DMS153 (cell line): ENCODE measurements at places on chromosomes 12 and 14.

DNA sequence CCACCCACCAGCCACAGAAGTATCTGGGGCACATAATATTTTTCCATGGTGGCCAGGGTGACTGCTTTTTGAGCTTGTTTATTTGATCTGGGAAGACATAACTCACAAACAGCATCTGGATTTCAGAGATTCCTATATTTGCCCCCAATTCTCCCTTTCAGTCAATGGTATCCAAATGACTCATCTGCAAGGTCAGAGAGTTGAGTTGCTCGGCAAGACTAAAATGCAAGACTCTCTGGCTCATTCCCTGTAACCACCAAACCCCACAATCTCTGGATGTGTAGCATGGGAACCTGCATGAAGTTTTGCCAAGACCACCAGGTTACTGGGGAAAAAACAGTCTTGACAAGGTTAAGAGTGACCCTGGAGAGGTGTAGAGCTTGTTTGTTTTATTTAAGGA is 174.9 kb upstream of the FAR2 start:
- no peak for DNase-seq

GRCh38 chr14:89140326-89140725 is 276.7 kb downstream of the FOXN3 start:
- DNase-seq, result no peak

DNA sequence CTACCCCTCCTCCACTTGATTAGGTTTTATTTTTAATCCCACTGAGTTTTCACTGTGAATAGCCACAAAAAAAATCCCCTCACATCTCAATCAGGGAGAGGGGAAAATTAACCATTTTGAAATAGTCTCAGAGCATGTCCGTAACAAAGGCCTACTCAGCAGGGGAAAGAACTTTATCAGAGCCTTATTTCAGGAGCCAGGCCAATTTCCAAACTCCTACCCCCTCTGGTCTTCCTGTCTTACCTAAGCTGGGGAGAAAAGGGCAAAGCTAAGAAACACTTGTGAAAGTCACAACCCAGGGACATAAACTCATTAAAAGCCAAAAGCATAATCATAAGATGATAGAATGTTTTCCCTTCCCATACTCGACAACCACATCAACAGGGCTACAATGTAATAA is 260.3 kb upstream of the DIO3 start:
- DNase-seq, result no peak

GRCh38 chr12:108316176-108317086 is 22.7 kb downstream of the CMKLR1 start:
- DNase-seq, result no peak

DNA sequence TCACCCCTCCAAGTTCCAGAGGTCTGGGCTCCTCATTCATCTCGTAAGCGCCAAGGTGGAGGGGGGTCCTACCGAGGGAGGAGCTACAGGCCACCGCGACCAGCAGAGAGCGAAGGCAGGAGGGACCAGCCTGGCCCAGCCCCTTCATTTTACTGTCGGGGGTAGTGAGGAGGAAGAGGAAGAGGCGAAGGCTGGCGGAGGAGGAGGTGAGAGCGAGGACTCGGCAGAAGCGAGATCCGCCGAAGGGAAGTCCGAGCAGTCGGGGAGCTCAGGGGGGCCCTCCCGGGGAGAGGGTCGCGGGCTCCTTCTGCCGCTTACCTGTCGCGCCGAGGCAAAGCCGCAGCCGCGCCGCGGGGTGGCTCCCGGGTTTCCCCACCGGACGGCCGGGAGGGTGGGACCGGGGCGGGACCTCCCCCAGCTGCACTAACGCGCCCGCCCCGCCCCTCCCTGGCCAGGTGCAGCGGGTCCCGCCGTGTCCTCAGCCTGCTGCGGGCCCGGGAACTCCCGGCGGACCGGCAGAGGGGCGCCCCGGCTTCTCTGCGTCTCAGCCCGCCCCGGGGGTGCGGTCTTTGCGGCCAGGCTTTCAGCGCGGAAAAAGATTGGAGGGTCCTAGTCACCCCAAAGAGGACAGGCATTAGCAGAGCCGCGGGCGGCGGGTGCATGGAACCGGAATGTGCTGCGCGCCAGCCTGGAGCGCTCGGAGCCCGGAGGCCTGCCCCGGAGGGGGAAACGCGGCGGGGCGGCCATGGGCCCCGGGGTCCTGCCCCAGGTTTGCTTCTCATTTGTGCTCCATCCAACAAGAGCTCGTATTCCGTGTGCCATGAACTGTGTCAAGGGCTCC is at the start of gene GALNT6:
Gene GALNT6, minus strand, starts transcription at position 124 of the 841 bp plus-strand sequence. CDS start 11,625 bp downstream, outside the sequence.
- DNase-seq, result no peak

DNA sequence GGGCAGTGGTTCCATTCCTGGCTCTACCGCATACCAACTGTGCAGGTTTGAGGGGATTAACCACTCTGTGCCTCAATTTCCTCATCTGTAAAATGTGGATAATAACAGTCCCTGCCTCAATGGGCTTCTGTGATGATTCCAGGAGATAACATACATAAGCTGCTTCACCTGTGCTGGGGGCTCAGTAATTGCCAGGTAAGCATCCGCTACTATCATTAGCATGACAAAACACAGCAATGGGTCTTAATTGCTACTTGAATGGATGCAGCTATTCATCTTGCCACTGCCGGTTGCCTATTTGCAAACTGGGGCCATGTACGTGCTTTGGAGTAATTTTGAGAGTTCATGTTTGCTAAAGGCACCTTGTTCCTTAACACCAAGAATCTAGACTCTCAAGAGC is 132.6 kb downstream of the TMEM132D start:
- DNase-seq, result no peak

DNA sequence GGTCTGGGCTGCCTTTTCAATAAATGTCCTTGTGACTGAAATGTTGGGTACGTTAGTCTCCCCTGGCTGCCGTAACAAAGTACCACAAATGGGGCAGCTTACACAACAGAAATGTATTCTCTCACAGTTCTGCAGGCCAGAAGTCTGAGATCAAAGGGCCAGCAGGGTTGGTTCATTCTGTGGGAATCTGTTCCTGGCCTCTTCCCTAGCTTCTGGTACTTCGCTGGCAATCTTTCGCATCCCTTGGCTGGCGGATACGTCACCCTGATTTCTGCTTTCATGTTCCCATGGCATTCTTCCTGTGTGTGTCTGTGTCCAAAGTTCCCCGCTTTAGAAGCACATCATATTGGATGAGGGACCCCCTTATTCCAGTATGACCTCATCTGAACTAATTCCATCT is 95.8 kb upstream of the NCOR2 start:
- DNase-seq, result no peak

DNA sequence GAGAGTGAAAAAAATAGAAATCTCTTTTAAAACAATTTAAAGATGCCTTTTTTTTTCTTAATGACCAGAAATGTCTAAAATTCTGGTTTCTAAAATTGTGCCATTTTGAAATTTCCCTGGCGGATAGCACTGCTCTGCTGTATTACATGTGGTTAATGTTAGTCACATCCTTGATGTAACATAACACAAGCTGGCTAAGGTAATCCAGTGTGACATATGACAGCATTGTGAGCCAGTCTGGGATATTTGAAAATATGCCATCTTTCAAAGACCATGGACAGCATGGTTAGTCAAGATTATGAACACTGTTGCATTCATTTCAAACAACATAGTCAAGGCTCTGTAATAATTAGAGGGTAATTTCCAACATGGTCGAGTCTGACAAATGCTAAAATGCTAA is 133.2 kb downstream of the ALX1 start:
- DNase-seq, result no peak

DNA sequence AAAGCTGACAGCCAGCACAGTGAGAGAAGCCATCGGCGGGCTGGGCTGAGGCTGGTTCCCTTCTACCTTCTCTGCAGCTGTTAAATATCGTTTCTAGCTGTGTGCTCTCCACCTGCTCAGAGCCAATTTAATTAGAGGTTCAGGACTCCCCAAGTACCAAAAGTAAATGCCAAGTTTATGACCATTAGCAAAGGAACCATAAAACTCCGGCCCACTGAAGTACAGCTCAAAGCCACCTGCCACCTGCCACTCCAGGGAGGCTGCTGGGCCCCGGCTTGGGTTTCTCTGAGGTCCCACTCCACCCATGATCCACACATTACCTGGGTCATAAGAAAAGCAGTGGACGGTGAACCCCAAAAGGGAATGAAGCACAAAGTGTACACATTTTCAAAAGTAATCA is 272.8 kb downstream of the KSR2 start:
- DNase-seq, result no peak

DNA sequence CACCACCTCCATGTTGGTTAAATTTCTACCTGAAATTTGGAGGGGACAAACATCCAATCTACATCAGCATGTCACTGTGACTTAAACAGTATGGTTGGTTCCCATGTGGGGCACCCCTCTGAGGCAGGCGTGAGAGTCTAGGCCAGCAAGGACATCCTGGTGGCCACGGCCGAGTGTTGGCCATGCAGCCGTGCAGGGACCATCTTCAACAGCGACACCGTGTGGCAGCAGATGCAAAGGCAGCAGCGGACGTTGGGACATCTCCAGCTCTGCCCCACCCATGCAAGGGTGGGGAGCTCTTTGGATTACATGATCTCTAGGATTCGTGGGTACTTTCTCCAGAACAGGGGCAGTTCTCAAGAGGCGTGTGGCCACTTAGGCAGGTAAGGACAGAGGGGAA is 49.8 kb downstream of the NOC4L start:
- no peak for DNase-seq

DNA sequence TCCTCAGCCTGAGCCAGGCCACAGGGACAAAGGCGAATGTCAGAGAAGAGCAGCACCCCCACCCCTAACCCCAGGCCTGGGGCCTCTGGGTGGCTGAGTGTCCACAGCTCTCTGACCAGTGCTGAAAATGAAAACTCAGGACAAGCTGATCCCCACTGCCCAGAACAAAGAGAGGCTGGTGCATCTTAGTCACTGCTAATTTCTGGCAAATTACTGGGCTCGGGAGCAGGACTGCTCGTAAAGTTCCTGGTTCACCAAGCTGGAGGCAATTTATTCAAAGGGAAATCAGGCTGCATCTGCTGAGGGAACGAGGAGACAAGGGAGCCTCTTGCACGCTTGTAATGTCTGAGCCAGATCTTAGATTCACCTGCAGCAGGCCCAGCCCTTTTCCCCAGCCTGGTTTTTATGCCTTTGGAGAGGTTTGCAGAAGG is 43.2 kb downstream of the CALM1 start:
- DNase-seq, result no peak

- DNase-seq, result no peak
Measured at GRCh38 chr14:35281341-35281740, 10.8 kb upstream of the PSMA6 start.

GRCh38 chr14:50813544-50813863 is 17.5 kb downstream of the NIN start:
- DNase-seq, result no peak

DNA sequence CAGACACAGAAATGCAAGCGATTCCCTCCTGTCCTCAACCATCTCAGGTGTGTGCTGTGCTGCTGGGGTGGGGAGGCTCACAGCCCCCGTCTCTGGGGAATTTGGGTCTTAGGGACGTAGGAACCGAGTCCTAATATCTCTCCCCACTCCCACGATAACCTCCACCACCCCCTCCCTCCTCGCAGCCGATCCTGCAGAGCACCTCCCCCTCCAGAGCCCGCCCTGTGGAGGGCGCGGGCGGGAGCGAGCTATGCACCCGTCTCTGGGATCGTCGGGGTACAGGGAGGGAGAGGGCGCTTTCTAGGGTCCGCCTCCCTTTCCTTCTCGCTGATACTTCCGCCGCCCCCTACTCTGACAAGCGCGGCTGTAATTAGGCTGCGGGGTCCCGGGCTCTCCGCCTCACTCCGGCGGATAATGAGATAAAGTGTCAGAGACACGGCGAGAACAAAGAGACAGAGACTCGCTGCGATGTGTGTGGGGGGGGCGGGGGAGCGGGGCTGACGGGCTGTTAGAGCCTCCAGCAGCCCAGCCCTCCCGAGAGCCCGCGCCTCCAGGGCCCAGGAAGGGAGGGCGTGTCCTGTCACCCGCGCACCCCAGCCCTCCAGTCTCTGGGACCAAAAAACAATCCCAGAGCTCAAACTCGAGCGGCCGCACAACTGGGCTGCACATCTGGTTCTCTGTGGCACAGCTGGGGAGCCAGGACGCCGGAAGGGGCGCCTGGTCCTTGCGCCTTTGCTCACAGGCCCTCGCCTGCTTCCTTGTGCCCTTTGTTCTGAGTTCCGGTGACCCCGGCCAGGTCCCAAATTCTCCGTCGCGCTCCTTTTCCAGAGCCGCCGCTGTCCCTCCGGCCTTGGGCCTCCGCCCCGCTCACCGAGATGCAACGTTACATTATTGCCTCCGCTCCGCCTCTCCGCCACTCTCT is 8.7 kb downstream of the SHMT2 start:
- no peak for DNase-seq

DNA sequence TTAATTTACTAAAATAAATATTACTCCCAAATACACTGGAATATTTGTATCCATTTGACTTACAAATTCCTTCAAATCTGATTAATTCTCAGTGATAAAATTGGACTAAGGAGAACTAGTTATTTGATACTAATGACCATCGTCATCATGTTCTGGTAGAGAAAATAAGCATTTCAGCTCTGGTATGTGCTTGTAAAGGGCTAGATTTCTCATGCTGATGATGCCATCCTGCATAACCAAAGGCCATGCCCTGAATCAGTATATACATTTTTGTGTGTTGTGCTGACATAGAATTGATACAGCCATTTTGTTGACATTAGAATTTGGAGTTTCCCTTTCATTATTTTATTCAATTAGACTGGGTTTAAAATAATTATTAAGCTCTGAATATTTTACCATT is 148.9 kb downstream of the PCNX1 start:
- no peak for DNase-seq

DNA sequence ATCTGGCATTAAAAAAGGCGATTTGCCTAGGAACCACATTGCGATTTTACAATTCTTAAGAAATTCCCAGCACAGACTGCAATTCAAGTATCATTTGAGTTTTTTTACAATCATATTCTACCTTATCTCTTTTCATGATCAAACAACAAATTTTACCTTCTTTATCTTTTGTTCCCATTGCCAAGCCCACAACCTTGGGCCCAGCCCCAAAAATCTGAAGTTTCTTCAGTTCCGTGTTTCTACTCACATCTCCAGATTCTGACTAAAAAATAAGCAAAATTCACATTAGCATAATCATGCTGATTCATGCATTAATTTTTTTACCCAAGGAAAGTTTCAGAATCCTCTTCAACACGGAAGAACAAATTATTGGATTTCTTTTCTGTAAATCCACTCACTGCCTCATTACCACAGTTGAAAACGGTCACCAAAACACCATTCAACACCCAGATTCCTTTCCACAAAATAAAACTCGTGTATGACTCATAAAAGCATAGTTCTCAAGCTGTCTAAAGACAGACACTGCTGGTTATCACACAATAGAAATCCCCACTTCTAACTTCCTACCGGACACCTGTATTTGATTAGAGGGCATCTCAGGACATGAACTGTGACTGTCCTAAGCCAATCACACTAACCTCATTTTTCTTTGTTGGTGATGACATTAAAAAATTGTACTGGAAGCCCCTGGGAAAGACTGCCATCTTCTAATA is 32.7 kb downstream of the KDM5A start:
- DNase-seq, result no peak
